ENCODE measurements at places on chromosomes 1 and 21.

GRCh38 chr21:34116569-34116968 is 43.2 kb downstream of the MRPS6 start:
- no peak for DNase-seq

DNA sequence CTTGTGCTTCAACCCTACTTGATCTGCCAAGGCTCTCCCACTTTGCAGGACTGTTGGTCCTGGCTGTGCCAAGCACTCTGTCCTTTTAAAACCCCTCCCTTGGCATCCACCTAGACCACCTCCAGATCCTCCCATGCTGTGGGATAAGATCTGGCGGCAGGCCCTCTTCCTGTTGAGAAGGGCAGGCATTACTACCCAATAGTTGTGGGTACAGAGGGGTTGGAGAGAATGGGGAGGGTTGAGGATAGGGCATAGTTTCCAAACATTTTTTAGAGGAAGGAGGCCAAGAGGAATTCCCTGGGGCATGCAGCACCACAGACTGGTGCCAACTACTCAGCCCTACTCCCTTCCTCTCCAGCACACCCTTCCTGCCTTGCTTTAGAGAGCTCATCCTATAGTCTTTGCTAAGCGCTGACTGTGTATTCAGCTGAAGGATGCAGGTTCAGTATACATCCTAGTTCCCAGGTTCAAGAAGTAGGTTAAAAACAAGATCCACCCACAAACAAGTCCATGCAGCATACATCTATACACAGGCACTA is 70.7 kb downstream of the TRABD2B start:
- no peak for DNase-seq

GRCh38 chr1:205704903-205705302 is 24.6 kb upstream of the SLC45A3 start:
- no peak for DNase-seq

DNA sequence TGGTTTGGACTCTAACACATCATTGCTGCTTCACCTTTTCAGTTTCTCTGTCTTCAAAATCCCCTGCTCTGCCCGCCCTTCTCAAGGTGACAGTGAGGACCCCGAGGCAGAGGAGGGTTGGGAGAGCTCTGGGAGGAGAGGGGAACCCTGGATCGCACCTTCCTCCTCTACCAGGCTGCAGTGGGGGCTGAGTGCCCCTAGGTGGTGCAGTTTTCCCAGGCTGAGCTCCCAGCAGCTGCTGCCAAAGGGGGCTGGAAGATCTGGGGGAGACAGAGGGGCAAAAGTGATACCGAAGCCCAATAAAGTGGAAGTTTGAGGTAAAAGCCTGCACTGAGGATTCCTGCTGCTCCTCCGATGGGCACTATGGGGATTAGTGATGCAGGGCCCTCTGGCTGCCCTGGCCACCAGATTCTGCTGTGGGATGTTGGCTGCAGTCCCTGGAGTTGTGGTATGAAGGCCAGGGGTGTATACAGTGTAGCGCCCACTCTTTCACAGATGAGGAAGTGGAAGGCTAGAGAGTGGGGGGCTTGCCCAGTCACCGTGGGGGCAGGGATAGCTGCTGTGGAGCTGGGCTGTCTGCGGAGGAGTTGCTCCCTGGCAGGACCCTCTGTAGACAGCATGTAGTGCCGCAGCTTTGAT is 40.7 kb upstream of the SCMH1 start:
- DNase-seq, result no peak

DNA sequence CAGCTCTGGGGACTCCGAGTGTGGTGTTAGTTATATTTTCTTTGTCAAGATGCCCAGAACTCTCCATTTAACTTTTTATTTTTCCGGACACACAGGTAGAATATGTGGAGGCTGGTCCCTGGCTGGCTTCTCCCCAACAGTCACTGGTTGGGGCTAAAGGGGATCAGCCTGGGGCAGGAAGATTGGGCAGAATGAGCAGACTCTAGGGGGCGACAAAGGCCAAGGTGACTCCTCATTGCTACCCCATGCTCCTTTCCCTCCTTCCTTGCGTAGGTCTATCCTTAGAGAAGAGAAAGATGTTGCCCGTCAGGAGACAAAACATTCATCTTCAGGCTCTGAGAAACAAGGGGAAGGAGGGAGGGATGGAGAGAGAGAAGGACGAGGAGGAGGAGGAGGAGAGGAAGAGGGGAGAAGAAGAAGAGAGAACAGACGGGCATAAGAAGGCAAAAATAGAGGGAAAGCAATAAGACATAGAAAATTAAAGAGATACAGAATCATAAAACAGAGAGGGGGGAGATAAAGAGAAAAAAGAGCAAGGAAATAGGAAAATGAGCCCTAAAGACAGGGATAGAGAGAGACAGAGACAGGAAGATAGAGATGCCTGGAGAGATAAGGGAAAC is 89.9 kb downstream of the FOXD2 start:
- DNase-seq, result no peak

DNA sequence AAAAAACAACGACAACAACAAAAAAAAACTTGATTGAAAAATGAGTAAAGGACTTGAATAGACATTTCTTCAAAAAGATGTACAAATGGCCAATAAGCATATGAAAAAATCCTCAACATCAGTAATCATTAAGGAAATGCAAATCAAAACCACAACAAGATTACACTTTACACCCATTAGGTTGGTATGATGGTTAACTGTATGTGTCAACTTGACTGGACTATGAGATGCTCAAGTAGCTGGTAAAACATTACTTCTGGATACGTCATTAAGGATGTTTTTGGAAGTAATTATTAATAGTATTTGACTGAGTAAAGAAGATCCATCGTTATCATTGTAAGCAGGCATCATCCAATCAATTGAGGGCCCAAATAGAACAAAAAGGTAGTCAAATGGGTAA is 34.9 kb upstream of the LYPLAL1 start:
- DNase-seq, result no peak

DNA sequence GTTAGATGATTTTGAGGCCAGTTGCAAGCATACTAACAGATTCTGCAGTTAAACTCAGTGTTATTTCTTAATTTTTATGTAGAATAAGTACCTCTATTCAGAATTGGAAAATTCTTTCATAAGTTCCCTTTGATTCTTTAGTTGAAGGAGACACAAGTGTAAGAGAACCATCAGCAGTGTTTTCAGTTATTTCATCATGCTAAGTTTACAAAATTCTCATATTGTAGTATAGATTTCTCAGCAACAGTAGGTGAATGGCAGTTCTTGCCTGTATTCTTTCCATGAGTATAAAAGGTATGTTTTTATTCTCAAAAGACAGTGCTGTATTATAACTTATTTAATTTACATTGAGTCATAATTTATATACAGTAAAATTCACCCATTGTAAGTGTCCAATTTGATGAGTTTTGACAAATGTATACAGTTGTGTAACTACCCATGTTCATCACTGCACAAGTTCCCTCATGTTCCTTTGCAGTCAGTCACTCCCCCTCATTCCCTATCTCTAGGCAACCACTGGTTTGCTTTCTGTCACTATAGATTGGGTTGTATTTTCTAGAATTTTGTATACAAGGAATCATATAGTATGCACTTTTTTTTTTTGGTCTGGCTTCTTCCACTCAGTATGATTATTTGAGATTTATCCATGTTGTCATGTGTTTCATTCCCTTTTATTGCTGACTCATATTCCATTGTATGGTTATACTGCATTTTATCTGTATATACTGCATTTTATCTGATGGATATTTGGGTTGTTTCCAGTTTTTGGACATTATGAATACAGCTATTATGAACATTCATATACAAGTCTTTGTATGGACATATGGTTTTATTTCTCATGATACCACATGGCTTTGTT is 3.9 kb downstream of the RPS6KC1 start:
- no peak for DNase-seq

- DNase-seq, result no peak
Observed at GRCh38 chr21:28790335-28790734, 202.3 kb downstream of the LTN1 start.

- no peak for DNase-seq
Observed at GRCh38 chr1:188061881-188062280, 1233.1 kb downstream of the PLA2G4A start.

DNA sequence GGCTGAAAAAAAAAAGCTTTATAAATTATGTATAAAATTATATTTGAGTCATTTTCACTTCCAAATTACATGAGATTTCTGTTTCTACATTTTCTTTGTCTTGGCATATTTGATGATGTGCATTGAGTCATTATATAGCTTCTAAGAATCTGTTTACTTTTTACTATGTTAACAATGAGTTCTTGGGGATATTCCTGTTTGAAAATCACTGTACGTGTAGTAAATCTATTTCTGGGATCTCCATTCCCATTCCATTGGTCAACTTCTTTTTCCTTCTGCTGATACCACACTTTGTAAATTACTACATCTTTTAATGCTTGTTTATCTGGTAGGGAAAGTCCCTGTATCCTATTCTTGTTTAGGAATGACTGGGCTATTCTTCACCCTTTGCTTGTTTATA is 43.6 kb downstream of the TNFRSF9 start:
- no peak for DNase-seq

DNA sequence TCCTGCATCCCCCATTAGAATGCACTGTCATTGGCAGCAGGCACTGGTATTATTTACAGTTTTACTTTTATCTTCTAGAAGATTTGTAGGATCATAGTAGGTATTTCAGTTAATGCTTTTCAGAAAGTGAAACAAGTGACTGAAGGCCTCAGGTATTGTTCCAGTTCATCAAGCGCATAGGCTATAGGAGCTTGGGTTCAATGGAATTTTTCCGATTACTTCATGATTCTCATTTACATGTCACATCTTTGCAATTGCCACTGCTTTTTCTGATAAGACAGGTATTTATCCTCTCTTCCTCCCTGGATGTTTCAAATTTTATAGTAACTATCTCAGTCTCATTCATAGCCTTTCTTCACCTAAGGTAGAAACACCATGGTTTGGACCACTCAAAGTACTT is 161.3 kb downstream of the NTPCR start:
- no peak for DNase-seq

DNA sequence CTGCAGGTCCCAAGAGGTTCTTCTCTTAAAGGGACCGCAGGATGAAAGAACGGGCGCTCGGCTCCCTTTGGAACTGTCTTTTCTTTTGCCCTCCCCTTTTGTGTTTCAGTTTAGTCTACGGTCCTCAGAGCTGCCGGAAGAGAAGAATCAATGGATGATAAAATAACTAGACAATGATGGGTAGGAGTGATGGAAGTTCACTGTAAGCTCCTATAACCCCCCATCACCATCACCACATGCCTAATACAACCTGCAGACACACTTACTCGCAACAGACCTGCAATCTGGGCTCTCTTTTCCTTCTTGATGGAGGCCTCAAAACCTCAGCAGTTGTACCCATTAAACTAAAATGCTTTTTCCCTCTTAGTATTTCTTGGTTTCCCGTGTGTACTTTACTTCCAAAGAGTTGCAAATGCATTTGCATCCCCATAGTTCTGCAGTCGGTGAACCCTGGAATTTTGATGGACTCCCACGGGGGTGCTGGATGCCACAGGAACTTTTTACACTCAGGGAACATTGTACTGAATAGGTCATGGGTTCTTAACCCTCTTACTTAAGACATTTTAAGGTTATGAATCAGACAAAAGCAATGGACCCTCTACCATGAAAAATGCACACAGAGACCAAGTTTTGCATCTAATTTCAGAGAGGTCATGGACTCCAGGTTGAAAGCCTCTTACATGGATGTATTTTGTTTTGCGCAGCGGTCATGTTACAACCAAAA is 633 bp upstream of the RFX5 start:
- no peak for DNase-seq

DNA sequence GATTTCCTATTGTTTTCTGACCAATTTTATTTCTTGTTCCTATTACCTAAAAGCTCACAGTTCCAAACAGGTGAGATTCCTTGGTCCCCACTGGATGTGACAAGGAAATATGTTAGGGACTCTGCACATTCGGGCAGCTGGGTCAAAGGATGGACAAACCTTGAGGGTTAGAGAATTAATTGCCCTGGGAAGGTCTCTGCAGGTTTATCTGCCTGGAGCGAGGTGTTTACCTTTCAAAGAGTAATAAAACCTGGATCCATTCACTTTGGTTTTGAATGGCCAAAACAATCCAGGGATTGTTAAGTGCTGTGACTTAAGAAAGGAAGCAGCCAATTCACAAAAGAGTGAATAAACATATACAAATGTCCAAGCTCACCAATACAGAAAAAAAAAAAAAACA is 33.6 kb upstream of the RAB4A start:
- DNase-seq, result no peak

DNA sequence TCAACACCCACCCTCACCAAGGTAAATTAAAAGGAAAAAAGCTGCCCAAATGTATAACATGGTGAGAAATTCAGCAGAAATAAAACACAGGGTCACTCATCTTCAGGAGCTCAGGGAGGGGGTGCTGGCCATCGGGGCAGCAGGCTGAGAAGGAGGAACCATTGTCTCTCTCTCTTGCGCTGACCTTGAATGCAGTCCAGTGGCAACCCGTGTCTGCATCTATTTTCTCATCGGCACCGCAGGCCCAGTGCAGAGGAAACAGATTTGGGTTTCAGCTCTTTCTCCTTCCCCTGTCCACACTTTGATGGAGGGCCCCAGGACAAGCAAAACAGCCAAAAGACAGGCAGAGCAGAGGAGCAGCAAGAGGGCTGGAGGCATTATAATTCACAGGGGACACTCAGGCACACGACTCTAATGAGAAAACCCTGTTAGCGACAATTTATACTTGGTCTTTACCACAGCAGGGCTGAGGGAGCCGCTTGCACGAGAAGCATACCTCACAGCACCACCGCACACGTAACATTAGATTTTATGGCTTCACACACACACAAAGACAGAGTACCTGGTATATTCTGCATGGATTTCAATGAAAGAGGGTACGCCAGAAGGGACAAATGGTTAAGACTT is 18.6 kb downstream of the MKNK1 start:
- no peak for DNase-seq

- peak; percentile 65 for DNase-seq
Observed at GRCh38 chr1:160726498-160727315, 12.3 kb upstream of the SLAMF7 start.

DNA sequence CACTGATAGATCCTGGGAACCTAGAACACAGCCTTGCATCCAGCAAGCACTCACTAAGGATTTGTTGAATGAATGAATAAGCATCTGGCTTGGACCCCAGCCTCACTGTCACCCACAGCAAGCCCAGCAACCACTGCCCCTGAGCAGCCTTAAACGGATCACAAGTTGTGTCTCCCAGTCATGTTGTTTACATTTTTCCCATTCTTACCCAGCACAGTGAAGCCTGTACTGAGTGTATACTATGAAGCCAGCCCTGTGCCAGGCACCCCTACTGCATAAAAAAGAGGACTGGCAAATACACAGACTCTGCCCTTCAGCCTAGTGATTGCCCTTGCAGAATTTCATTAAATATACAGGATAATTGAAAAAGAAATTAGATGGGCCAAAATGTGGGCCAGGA is 30.2 kb downstream of the RRAGC start:
- no peak for DNase-seq

DNA sequence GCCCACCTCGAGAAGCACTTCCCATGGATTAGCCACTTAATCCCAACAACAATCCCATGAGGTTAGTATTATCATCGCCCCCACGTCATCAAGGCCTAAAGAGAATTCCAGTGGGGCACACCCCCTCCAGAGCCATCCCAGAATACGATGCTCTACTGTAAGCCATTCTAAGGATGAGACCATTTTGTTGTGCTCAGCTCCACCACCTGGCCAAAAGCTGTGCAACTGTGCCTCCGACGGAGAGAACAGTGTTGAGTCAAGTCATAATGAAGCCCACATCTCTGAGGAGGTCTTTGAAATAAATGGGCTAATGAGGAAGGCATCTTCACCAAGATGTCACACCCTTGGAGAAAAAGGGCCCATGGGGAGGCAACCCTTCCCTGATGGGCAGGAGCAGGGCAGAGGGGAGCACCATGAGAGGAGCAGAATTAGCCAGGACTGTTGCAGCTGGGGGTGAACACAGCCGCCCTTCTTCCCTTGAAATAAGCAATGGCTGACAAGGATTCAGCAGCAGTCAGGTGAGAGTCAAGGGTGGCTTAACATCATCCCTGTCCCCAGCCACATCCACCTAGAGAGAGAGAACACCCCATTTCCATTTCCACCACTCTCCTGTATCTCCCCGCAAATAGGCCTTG is 14.6 kb downstream of the SYF2 start:
- no peak for DNase-seq
